ENCODE measurements at places on chromosomes 3 and 15.

GRCh38 chr3:153897025-153897723 is 224.0 kb upstream of the ARHGEF26 start:
- no peak for DNase-seq

GRCh38 chr3:130640027-130640426 is 106.6 kb downstream of the PIK3R4 start:
- no peak for DNase-seq

DNA sequence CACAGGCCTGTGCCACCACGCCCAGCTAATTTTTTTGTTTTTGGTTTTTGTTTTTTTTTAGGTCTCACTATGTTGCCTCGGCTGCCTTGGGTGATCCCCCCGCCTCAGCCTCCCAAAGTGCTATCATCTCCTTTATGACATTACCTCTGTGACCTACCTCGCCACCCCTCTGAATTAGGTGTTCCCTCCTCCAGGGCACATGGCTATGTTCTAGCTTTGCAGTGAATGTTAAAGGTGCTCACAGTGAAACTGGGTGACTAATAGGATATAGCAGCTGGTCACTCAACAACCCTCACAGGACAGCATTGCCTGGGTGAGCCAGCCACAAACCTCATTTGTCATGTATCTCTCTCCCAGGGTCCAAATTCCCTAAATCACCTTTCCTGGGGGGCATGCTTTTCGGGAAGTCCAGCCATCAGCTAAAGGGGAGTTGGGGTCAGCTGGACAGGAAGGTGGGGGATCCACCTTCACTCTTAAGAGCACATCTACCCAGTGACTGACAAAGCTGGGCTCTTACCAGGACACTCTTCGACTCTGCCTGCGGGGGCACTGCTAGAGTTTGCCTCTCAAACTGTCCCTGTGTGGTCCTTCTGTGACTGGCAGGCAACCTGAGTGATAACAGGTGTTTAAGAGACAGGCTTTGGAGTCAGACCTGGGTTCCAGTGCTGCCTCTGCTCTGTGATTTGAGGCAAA is 1.6 kb upstream of the TTLL3 start:
- peak; percentile 39 for DNase-seq

DNA sequence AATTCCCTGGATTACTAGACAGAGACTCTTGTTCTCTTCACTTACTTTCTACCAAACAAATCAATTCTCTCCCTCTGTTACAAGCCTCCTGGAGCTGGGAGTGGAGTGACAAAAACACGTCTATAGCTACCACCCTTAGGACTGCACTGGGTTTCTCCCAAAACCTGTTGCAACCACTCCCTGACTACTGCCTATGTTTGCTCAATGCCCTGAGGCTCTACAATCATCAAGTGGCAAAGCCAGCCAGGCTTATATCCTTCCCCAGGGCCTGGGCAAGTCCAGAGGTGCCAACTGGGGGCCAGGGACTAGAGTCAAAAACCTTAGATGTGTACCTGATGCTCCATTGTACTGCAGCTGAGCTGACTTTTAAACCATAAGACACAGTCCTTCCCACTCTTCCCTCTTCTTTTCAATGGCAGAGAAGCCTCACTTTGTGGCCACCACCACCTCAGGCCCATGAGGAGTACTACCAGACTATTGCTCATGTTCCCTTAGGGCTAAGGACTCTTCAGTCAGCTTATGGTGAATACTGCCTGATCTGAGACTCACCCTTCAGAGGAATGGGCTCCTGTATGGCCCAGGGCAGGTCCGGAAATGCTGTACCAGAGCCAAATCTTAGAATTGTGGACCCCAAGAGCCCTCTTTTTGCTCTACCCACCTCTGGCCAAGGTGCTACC is 125.4 kb upstream of the PLCL2 start:
- DNase-seq, result no peak

- DNase-seq, result no peak
These were observed 1.0 kb downstream of the P3H2 start for GRCh38 chr3:190119461-190120268.

GRCh38 chr15:38864827-38865581 is 300.4 kb upstream of the RASGRP1 start:
- no peak for DNase-seq

DNA sequence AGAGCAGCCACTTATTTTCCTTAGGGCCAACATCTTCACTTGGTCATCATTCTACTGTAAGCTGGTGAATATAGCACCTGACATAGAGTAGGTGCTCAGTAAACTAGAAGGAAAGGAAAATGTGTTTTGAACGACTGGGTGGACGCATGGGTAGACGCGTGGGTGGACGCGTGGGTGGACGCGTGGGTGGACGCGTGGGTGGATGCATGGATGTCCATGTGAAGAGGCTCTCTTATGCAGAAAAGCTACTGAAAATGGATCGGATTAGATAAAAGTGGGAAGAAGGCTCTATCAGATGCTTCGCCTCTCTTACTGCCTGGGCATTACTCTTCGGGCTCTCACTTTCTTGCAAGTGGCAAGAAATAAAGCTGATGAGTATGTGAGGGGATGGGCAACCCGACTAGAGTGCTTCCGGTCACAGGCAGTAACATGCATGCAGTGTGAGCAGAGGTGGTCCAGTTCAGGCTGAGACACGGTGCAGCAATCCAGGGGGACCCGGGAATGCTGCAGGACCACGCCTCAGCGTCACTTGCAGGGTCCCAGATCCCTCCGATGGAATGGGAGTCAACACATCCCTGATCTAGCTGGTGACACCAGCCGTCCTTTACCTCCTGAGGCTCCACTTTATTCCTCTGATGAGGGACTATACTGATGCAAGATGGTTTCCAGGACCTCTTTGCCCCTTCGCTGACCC is 138.0 kb upstream of the MEF2A start:
- DNase-seq, result no peak

- no peak for DNase-seq
These were observed 2.7 kb downstream of the FBXO40 start for GRCh38 chr3:121595765-121596406.

GRCh38 chr15:40328176-40328575 is 4.7 kb downstream of the INAFM2 start:
- no peak for DNase-seq

GRCh38 chr3:141388395-141388794 is 20.1 kb downstream of the ZBTB38 start:
- no peak for DNase-seq

GRCh38 chr3:133862161-133862560 is 33.5 kb downstream of the RAB6B start:
- no peak for DNase-seq

- DNase-seq, result peak; percentile 46
These were observed 911 bp downstream of the RFTN1 start for GRCh38 chr3:16512435-16513140.

- no peak for DNase-seq
These were observed 6.3 kb upstream of the CCDC54 start for GRCh38 chr3:107370907-107371306.

GRCh38 chr3:129663045-129663446 is 56.6 kb upstream of the PLXND1 start:
- DNase-seq, result no peak

DNA sequence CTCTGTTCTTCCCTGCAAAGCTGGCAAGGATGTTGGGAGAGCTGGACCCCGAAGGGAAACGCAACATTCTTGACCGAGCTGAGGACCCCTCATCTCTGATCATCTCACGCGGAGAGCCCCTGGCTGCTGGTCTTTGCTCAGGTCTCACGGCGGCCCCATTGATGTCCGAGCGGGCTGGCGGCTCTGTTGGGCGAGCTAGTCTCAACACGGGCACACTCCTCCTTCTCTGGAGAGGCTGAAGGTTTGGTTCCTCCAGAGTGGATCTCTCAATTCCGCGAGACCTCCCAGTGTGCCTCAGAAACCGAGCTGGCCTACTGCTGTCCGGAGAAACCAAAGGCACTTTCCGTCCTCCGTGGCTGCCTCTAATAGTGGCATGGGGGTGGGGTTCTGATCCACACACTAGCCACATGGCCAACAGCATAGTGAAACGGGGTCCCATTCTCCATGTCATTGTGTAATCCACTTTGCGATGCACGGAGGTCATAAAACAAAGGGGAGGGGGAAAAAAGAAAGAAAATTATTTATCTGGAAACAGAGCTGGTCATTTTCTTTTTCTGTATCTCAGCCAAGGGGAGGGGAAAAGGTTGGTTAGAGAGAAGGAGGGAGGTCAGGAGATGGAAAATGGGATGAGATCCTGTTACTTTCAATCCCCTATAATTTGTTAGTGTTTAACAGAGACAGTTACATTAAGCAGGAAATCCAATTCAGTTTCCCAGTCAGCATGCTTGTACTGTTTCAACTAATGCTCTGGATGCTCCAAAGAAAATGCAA is 1.3 kb downstream of the CCDC80 start:
- DNase-seq, result no peak

- DNase-seq, result no peak
These were observed 29.1 kb upstream of the TBC1D23 start for GRCh38 chr3:100231668-100232067.

DNA sequence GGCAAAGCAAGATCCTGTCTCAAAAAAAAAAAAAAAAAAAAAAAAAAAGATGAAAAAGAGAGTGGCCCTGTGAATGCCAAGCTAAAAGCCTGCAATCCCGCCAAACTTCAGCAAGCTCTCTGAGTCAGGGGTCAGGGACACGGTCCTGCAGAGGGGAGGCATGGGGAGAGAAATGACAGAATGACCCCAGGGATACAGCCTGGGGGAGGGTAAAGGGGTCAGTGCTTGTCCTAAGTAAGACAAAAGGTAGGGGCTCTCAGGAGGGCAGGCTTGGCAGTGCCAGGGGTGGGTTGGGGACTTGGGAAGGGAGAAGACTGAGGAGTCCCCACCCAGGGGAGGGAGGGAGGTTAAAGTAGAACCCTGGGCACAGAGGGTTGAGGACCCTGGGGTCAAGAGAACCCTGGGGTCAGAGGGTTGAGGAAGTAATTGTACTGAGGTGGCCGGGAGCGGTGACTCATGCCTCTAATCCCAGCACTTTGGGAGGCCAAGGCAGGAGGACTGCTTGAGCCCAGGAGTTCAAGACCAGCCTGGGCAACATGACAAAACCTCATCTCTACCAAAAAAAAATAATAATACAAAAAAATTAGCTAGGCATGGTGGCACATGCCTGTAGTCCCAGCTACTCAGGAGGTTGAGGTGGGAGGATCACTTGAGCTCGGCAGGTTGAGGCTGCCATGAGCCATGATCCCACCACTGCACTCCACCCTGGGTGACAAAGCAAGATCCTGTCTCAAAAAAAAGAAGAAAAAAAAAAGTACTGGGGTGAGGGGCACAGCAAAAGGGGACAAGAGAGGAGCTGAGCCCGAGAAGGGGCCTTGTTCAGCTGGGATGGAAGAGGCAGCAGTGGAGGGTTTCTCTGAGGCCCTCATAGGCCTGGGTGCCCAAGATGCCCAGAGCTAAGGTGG is 5.2 kb upstream of the SEMA3B start:
- DNase-seq, result no peak

DNA sequence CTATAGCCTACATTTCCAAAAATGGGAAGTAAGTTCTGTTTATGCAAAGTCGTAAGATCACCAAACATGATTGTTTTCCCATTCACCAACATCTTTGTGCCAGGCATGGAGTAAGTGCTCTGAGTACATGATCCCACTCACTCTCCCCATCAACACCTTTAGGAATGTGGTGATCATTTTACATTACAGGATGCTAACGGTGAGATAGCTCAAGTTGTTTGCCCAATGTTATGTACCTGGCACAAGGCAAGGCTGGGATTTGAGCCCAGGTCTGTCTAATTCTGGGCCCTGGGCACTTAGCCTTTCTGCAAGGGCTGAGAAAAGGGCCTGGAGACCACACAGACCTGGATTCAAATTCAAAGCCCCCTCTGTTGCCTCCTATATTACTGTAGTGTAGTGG is 581.7 kb upstream of the CFAP20DC start:
- DNase-seq, result no peak

DNA sequence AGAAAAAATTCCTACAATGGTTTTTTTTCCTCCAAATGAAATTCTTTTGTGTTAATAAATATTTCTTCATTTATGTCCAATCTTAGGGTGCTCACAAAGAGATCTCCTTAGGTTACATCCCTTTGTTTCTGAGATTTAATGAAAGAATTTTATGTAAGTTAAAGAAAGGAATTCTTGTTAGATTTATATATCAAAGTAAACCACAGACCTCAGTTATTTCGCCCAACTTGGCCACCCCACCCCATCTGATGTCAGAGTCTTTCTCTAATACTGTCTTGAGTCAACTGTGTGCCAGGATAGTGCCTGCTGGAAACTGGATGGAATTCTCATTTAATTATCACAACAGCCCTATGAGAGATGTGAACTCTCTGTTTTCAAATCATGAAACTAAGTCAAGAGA is 259.9 kb downstream of the OPA1 start:
- no peak for DNase-seq

DNA sequence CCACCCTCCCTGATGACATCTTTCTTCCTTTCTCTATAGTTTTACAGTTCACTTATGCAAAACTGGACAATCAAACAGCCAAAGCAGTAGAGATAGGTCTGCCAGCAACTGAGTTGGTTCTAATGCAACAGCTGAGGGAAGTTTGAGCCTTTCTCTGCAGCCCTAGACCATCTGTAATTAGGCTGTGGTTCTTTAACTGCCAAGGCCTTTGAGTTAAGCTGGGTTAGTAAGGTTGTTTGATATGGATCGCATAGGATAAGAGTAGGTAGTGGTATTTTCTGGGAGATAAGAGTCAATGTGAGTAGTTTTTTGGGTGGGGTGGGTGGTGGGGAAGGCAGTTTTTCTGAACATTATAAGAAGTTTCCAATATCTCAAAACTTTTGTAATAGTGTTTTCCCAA is 3.0 kb downstream of the RPL39L start:
- DNase-seq, result no peak

DNA sequence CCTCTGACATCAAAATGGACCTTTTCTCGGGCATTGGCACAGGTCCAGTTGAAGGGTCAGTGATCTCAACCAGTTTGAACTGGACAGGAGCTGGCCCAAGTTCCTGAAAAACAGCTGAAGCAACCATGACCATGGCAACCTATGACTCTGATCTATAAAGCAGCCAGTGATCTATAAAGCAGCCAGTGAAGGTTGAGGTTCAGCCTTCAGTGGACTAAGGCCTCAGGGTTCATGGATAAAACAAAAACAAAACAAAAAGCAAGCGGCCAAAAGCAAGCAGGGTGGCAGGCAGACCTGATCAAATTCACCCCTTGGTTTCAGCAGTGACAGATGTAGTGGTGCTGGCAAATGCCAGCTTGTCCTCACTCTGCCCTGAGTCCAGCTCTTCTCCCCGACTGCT is 10.0 kb upstream of the CHRNB4 start:
- DNase-seq, result no peak

GRCh38 chr15:66292571-66293418 is 573 bp upstream of the DIS3L start:
- no peak for DNase-seq

- no peak for DNase-seq
These were observed 12.4 kb downstream of the ITGA11 start for GRCh38 chr15:68419301-68420175.

GRCh38 chr3:20340324-20340928 is 154.4 kb upstream of the SGO1 start:
- peak; percentile 31 for DNase-seq

GRCh38 chr15:63833021-63833696 is 589 bp downstream of the HERC1 start:
- DNase-seq, result peak; percentile 34
